ENCODE measurements at places on chromosomes 3 and 15.

- peak; percentile 27 for DNase-seq
Measured at GRCh38 chr3:149701206-149701976, 43.6 kb upstream of the WWTR1 start.

DNA sequence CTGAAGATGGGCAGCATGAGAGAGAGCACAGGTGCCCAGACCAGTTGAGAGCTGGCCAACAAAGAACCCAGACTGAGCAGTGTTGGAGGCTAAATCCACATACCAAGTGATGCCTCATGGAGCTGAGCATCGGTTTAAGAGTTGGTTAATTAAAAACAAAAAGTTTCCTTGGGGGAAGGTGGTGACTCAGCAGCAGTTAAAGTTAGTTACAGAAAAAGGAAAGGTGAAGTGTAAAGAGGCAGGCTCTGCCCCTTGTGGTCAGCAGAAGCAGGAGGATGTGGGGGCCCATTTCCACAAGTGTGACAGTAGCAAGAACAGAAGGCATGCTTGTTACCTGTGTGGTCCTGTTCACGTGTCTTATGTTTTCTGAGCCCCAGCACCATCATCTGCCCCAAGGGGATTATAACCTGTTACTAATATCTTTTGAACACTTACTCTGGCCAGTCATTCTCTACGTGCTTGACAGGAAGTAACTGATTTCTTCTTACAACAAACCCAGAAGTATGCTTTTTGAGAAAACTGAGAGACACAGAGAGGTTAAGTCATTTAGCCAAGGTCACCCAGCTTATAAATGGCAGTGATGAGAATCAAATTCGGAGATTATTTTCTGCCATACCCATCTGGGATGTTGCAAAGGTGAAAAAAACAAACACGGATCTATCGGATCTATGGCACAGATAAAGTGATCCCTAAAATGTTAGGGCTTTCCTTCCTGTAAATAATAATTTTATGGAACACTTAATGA is 91.0 kb downstream of the EPHB1 start:
- DNase-seq, result no peak

- no peak for DNase-seq
Measured at GRCh38 chr3:194277104-194277785, 73.9 kb downstream of the CPN2 start.

DNA sequence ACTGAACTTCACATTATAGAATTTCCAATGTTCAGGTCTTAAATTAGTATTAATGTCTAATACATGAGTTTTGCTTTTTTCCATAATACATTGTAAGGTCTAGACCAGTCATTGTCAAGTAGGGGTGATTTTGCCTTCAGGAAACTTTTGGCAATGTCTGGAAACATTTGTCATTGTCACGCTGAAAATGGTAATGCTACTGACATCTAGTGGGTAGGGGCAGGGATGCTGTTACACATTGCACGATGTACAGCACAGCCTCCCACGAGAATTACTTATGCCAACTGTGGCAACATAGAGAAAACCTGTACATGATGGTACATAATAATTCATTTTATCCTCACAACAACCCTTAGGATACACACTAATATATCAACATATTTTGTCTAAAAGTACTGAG is 384.1 kb downstream of the CADM2 start:
- DNase-seq, result no peak

GRCh38 chr3:38713121-38713520 is 63.6 kb upstream of the SCN5A start:
- no peak for DNase-seq

DNA sequence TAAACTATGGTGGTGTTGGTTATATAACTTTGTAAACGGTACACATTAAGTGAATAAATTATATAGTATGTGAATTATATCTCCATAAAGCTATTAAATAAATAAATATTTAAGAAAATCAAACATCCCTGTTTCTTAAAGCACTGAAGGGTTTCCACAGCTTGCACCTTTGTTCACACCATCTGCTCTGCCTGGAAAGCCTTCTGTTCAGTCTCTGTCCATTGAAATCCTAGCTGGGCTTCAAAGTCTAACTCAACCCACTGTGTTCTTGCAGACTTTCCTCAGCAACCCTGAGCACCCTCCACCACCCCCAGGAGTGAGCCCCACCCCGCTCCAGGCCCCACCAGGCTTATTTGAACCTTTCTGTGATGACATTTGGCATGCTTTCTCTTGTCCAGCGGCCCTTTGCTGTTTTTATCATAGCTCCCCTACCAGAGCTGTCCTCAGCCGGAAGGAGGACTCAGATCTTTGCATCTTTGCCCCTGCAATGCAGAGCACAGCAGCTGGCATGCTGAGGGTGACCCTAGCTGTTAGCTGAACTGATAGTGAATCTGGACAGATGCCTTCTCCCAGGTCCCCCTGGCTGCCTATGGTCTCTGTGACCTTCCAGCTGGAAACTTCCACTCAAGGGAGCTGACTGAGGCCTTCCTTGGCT is 105.2 kb downstream of the DAPK2 start:
- DNase-seq, result no peak

DNA sequence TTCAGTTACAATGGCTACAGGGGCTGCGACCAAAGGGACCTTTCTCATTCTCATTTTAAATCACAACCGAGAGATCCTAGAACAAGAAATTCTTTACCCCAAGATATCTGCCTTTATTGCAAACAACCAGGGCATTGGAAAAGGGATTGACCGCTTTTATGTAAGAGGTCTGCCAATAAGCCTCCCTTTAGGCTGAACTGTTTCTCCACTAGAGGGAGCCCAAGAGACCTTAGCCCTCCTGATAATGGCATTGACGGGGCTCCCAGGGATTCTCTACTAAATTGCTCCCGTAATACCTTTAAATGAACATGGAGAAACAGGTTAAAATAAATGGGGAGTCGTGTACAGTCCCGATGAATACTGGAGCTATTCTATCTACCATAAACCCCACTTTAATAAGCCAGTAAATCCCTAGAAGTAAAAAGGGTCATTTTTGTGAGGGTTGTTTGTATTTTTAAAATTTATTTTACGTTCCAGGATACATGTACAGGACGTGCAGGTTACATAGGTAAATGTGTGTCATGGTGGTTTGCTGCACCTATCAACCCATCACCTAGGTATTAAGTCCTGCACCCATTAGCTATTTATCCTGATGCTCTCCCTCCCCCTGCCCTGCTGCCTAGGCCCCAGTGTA is 7.5 kb upstream of the IGSF10 start:
- DNase-seq, result peak; percentile 55

GRCh38 chr3:25508901-25509300 is 80.8 kb downstream of the RARB start:
- DNase-seq, result no peak

- no peak for DNase-seq
Measured at GRCh38 chr3:30418443-30418842, 188.0 kb upstream of the TGFBR2 start.

- no peak for DNase-seq
Measured at GRCh38 chr3:100614941-100615340, 5.5 kb downstream of the ADGRG7 start.

DNA sequence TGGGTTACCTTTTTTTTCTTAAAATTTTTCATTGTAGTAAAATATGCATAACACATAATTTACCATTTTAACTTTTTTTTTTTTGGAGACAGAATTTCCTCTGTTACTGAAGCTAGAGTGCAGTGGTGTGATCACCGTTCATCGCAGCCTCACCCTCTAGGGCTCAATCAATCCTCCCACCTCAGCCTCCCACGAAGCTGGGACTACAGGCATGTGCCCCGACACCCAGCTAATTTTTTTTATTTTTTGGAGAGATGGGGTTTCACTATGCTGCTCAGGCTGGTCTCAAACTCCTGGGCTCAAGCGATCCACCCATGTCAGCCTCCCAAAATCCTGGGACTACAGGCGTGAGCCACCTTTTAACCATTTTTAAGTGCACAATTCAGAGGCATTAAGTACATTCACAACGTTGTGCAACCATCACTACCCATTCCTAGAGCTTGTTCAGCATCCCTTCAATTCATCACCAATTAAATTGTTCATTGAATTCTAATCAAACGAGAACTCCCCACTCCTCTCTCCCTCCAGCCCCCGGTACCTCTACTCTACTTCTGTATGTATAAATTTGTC is 44.6 kb downstream of the BHLHE40 start:
- no peak for DNase-seq

DNA sequence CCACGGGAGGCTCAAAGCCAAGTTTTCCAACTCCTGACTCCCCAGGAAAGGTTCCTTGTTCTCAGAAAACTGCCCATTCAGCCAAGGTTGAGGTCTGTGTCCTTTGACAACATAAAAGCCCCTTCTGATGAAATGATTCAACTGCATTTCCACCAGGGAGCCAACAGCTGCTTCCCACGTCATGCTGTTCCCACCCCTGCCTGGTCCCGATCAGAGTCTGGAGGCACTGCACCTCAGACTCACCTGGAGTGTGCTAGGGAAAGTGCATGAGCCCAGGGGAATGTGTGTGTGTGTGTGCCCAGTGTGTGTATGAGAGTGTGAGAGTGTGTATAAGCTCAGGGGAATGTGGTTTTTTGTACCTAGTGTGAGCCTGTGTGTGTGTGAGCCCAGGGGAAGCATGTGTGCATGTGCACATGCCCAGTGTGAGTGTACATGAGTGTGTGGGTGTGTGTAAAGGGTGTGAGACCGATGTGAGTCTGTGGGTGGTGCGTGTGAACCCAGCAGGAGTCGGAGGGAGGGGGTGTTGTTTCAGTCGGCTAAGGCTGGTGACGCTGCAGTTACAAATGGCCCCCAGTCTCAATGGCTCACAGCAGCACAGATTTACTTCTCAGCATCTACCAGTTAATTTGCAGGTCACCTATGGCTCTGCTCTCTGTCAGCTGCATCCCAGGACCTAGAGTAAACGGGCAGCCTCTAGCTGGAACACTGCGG is 20.3 kb upstream of the SLC6A1 start:
- no peak for DNase-seq

DNA sequence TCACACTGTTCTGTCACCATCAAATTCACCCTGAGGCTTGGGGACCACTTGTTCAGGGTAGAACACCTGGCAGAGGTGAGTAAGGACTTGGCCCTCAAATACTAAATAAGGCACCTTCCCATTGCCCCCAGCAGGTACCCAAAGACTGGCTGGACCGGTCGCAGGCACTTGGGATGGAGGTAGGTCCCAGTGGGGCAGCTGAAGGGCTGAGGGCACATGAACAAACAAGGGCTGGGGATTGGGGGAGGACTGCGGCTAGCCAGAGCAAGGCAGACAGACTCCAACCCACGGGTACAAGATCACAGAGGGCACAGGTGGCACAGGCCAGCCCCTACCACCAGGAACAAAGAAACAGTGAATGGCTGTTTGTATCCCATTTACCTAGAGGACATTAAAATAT is 1.9 kb downstream of the MRPS25 start:
- DNase-seq, result no peak

DNA sequence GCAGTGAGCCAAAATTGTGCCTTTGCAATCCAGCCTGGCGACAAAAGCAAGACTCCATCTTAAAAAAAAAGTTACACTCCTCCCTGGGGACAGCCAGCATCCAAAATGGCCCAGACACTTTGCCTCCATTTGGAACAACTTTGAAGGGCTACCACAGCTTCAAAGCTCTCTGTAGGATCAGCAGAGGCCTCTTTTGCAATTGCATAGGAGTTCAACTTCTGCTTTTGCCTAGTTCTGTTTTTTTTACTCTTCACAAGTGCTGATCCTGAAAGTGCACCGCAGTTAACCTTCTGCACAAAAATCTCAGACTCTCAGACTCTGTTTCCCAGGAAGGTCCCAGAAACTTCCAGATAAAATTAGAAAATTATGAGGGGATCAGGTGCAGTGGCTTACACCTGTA is 25.2 kb upstream of the SLC4A7 start:
- no peak for DNase-seq

GRCh38 chr3:11900824-11901223 is 54.1 kb upstream of the TAMM41 start:
- no peak for DNase-seq

DNA sequence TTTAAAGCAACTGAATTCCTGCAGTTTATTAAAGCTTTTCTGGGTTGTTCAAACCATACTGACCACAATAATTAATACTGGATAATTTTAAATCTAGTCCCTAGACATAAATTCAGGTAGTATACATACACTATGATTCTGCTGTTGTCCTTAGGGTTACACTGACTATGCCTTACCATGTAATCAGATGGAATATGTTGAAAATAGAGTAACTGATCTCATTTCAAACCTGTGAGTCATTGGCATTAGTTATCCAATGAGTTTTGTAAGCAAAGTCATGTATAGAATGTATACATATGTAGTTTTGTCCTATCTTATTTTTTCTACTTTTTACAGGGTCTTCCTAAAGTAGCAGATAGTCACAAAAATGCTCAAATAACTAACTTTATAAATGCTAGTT is 517.1 kb upstream of the CCDC54 start:
- DNase-seq, result no peak

GRCh38 chr15:41020311-41020710 is 67.0 kb downstream of the CHAC1 start:
- no peak for DNase-seq

GRCh38 chr3:185075547-185075946 is 77.3 kb downstream of the C3orf70 start:
- no peak for DNase-seq

DNA sequence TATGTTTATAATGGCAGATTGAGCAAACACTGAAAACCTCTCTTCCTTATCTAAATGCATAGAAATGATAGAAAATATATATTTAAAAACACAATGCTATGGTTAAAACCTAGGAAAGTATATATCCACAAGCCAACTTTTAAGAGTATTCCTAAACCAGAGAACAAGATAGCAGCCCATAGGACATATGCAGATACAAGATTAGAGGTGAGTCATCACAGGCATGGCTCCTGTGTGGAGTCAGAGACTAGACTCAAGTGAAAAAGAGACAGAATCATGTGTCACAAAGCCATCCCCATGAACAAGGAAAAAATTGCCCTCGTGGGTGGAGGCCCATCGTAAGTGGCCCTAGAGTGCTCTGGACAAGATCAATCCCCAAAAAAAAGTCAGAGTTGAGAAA is 199.4 kb upstream of the PPP2R3A start:
- no peak for DNase-seq

DNA sequence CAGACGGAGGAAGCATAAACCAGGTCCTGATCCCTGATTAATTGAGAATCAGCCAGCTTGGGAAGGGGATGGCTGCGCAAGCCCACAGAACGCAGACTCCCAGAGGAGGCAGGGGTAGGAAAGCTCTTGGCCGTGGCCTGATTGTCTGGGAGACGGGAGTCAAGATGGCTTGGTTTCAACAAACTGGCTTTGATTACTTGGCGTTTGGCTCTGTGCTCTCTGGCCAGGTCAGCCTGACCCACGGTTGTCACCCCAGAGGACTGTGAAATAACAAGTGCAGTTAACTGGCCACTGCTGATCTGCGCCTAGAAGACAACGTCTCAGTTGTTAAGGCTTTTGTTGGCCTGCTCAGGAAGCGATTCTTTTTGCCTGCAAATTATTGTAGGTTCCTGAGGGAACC is 387.0 kb upstream of the PROK2 start:
- no peak for DNase-seq

- no peak for DNase-seq
Measured at GRCh38 chr3:52358362-52358940, 42.3 kb downstream of the DNAH1 start.

DNA sequence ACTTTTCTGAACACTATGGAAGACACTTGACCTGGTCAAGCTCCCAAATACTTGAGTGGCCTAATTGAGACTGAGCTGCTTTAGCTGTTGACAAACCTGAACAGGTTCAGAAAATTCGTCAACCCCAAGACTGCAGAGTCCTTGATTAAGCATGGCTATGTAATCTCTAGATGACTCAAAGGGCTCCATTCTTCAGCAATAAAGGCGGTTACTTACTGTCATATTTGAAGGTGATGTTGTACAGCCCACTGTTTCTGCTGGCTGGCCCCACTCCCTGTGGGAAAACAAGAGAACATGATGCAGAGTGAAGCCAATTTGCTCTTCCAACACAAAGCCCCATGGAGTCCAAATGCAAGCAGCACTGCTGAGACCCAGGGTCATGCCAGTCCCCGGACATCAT is 45.1 kb downstream of the IL17RD start:
- DNase-seq, result no peak
